ENCODE measurements at places on chromosomes 7 and 10.

DNA sequence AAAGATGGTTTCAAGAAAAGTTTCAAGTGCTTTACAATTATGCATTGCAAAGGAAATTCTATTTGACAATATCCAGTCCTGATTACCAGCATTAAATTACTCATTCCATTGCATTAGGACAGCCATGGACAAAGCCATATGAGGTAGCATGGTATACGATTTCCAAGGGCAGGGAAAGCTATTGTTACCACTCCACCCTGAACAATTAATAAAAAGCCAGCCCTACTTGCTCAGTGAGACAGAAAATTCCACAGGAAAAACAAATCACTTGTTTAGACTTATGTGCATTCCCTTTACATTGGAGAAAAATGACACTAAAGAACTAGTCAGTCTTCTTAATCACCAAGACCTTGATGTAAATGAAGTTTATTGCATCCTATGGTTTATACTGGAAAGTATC, 5.6 kb downstream of the CD36 start:
- DNase-seq, result no peak

- DNase-seq, result no peak
These were observed 38.7 kb downstream of the FAM107B start for GRCh38 chr10:14736043-14736442.

- no peak for DNase-seq
These were observed 132.6 kb downstream of the DYNC2I1 start for GRCh38 chr7:158988996-158989395.

- no peak for DNase-seq
These were observed 123.9 kb downstream of the DNAJB6 start for GRCh38 chr7:157460721-157461120.

GRCh38 chr10:86373251-86373650, 6.7 kb upstream of the GRID1 start:
- no peak for DNase-seq

DNA sequence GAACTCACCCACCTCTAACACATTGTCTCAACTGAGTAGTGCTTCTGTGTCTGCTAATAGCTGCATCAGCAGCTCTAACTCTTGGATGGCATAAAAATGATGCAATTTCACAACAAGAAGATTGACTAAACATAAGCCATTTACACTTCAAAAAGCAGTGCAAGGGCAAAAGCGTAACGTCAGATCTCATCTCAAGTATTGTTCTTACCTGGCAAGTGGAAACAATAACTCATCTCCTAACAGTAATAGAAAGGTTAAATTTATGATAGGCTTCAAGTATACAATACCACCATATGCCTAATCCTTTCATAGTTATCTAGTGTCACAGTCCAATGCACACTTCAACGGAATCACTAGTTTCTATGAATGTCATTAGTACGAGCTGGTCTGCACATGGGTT, 14.8 kb downstream of the TPK1 start:
- no peak for DNase-seq
